Kidney glomerular epithelial cell (primary cell): ENCODE measurements at places on chromosomes 7 and 10.

GRCh38 chr7:51062222-51062987, 254.2 kb downstream of the COBL start:
- no peak for DNase-seq

DNA sequence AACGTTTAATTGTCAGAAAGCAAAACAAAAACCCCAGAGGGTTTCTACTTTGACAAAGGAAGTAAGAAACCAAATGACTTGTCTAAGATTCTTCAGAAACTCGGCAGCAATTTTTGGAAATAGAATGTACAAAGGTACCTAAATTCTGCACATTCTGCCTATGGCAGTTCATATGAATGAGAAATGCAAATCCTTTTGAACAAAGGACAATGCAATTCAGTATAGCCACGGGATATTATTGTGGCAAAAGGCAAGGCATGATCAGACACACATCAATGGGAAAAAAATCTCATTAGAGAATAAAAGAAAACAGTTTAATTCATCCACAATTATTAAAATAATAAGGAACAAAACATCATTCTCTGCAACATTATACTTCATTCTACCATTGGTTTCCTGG, 93.4 kb downstream of the SEMA3C start:
- DNase-seq: no peak

- no peak for DNase-seq
Measured at GRCh38 chr10:36817898-36818297, 307.5 kb upstream of the ANKRD30A start.

DNA sequence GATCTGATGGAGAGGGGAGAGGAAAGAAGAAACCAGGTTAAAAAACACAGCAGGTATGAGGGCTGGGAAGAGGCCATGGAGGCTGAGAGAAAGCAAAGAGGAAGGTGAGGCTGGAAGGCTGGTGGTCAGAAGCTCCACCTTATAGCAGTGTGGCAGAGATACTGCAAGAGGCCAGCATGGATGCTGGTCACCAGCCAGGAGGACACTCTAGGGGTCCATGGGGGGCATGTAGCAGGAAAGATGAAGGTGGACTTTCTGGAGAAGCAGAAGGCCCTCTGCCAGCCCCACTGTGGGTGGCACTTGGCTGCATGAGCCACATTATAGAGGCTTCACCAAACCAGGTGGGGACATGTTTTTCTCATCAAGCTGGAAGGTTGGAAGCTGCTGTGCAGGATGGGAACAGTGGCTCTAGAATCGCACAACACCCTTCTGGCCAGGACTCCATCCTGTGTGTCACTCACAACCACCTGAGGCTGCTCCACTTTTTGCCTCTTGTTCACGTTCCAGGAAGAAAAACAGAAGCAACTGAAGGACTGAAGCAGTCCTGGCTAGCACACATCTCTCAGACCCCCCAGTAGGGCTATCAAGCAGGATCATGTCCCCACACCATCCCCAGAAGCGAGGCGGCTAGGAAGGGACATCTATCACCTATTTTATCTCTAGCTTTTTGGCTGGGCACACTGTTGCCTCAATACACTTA, 587.5 kb upstream of the MGMT start:
- DNase-seq: no peak

DNA sequence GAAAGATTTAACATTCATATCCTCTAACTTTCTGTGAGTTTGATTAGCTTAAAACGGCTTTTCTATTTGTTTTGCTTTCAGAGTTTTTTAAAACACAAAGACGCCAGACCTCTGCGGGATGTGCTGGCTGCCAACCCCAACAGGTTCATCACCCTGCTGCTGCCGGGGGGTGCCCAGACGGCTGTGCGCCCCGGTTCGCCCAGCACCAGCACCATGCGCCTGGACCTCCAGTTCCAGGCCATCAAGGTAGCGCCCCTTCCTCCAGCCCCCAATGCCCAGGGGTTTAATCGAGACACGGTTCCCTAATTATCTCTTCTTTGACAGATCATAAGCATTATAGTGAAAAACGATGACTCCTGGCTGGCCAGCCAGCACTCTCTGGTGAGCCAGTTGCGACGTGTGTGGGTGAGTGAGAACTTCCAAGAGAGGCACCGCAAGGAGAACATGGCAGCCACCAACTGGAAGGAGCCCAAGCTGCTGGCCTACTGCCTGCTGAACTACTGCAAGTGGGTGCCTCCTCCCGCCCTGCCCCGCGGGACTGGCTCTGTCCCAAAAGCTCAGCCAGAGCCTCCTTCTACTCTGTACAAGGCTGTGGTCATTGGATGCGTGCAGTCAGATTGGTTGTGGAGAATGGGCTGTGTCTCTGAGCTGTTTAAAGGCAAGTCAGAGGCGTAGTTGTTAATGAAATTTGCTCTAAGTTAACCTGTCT, 71.2 kb downstream of the TRRAP start:
- no peak for DNase-seq

GRCh38 chr10:122052701-122053100, 63.7 kb downstream of the TACC2 start:
- no peak for DNase-seq

GRCh38 chr7:73625276-73625675, 954 bp upstream of the MLXIPL start:
- no peak for DNase-seq

DNA sequence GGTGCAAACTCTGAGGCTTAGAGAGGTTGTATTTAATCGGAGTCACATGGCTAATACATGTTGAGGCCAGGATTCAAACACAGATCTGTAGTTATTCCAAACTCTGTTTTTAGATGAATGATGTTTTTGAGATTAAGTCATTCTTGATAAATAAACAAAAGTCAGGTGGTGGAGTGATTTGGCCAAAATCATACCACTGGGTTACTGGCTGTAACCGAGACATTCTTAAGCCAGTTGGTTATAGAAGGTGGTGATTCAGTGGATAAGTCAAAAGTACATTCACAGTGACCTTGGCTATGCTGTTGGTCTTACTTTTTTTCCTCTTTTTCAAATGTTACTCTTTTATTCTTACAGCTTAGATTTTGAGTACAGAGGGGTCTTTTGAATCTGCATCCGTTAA, 361.4 kb downstream of the KIF20B start:
- DNase-seq: no peak

- no peak for DNase-seq
Measured at GRCh38 chr7:151462306-151462779, 22.4 kb upstream of the CRYGN start.

- no peak for DNase-seq
Measured at GRCh38 chr7:24158975-24159374, 125.0 kb upstream of the NPY start.

DNA sequence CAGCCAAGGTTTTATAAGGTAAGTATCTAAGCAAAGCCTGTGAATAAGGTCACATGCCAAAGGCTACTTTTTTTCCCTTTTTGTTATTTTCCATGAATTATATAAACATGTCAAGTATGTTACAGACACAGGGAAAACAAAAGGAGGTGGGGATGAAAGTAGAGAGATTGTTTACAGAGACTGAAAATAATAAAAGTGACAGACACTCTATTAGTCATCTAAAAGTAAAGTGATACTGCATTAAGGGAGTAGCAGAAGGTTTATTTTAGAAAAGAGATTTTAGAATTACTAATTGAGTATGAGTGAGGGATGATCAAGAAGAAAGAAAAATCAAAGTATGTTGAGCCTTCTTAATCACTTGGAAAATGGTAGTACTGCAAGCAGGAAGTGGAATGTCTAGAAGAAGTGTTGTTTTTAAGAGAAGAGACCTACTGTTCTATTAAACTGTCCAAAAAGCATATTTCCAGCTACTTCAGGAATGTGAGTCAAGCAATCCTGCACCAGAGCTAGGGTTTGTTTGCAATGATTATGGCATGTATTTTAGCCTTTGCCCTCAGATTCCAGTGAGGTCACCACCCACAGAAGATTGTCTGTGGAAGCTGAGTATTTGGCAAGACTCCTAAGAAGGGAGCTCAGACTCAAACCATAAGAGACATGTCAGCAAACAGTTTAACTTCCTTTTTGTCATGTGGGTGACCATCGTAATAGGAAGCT, 177.9 kb upstream of the PLXDC2 start:
- peak; percentile 86 for DNase-seq

GRCh38 chr7:148151778-148152177, 438.8 kb upstream of the C7orf33 start:
- DNase-seq: no peak

DNA sequence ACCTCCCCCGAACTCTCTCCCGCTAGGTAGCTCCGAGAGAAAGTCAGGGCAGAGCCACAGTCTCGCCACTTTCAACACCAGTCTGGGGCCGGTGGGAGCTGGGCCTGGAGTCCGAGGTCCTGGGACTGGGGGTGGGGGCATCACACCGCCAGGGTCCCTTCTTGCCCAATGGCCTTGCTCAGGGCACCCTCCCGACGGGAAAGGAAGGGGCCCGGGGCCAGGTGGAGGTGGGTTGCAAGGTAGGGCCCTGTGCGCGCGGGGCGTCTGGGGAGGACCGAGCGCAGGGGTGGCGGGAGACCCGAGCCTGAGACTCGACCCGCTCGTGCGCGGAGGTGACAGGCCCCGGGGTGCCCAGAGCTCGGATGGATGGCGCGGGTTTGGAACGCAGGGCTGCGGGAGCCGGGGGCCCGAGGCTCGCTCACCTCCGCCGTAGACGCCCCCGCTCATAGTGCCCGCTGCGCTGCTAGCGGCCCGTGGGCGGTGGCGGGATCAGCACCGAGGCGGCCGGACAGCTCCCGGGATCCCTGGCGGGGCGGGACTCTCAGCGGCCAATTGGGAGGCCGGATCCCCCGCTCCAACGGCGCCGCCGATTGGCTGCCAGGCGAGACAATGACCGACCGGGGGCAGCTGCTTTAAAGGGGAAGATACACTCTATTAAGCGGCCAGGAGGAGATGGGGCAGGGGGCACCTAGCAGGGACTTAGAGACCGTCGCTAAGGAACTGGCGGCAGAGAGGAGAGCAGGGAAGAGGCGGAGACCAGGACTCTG, at the start of gene ACTL6B:
ACTL6B (minus strand) TSS at position 541 of the 767 bp plus-strand sequence; CDS start at position 447, 94 bp downstream.
- no peak for DNase-seq

- DNase-seq: no peak
Measured at GRCh38 chr10:1629326-1630198, 107.8 kb downstream of the ADARB2 start.

- no peak for DNase-seq
Measured at GRCh38 chr7:116906391-116906790, 44.0 kb downstream of the CAPZA2 start.

DNA sequence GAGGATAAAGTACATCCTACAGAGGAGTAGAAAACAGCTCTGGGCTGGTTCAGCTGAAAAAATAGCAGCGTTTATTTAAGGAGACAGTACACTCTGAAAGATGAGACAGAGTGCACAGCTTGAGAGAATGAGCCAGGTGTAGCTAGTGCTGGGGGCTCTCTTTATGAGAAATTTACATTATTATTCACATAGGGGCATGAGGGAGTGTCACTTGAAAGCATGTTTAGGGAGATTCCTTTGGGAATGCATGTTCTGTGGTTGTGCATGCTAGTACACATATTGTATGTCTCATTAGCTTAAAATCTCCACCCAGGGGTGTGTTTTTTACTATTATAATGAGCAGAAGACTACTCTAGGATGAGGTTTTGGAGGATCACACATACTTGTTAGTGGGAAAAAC, 1224.4 kb downstream of the REEP3 start:
- DNase-seq: no peak

DNA sequence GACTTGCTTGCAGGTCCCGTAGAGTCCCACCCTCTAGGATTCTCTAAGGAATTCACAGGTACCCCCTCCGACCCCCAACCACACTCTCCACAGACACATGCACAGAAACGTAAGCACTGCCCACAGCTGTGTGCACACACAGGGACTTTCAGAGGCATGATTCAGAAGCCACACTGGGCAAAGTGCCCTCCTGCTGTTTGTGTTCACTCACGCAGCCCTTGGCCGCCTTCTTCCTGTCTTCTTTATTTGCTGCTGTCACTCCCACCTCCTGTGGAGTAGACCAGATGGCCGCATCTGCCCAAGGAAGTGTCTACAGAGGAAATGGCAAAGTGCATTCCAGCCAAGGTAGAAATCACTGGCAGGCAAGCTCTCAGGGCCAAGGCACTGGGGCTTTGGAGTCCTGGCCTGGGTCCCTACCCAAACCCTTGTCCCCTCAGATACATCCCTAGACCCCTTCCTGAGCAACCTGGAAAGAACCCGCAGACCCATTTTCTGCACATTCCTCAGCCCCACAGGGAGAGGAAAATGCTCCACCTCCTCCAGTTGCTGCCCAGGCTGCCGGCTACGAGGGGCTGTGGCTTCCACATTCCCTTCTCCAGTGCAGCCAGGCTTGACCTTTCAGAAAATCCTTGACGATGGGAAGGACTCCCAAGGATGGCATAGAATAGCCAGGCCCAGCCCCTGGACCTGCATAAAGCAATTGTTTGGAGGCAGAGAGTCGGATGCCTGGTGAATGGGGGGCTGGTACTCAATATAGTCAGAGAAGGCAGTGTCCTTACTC, 21.6 kb upstream of the GIMAP8 start:
- DNase-seq: peak; percentile 82

DNA sequence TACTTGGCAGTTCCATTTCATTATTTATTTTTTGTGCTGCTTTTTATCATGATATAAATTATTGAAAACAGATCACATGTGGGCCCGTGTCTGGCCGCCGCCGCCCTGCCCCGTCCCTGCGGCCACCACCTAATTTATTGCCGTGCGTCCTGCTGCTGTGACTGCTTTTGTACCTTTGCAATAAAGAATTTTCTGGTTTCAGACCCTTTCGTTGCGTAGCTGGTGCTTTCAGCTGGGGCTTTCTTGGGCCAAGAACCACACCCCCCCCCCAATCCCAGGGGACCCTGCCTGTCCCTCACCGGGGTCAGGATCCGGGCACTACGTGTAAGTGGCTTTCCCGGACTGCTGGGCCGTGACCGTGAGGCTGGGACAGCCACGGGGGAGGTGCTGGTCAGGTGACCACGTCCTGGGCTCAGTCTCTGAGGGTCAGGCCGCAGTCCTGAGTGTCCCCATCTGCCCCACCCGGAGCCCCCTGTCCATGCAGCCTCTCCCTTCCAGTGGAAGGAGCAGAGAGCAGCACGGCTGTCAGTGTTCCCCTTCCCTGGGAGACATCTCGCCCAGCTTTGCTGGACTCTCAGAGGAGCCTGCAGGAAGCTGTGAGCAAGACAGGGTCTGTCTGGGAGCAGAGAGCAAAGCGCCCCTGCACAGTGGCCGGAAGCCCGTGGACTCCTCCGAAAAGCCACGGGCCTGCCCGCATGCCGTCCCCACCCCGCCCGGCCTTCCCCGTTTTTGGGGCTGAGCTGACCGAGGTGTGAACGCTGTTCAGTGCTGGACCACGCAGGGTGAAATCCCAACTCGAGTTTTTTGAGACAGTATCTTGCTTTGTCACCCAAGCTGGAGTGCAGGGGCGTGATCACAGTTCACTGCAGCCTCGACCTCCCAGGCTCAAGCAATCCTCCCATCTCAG, 12.6 kb downstream of the MAFK start:
- DNase-seq: no peak

- DNase-seq: no peak
Measured at GRCh38 chr7:49631071-49631815, 142.2 kb upstream of the VWC2 start.

GRCh38 chr7:69939317-69939716, 341.0 kb downstream of the AUTS2 start:
- no peak for DNase-seq

DNA sequence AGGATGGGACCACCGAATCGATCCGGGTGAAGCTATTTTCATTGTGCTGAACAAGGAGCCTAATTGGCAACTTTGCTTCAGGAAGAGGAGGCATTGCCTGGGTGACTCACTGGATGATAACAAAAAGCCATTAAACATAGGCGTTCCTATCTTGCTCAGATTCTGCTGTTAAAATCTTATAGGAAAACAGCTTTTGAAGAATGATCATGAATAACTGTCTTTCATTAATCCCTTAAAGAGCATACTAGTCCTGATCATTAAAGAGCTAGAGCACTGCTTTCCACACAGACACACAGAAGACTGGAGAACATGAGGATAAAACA, 174.2 kb upstream of the IMMP2L start:
- DNase-seq: no peak

- no peak for DNase-seq
Measured at GRCh38 chr10:98623176-98623575, 176.4 kb upstream of the HPS1 start.
